ENCODE measurements at places on chromosomes 4 and X.

GRCh38 chr4:113815826-113816225 is 54.3 kb upstream of the CAMK2D start:
- DNase-seq, result no peak

- DNase-seq, result no peak
These were observed 51.2 kb downstream of the DRD5 start for GRCh38 chr4:9832640-9833039.

- DNase-seq, result no peak
These were observed 255 bp upstream of the CNOT6L start for GRCh38 chr4:77819404-77819842.

DNA sequence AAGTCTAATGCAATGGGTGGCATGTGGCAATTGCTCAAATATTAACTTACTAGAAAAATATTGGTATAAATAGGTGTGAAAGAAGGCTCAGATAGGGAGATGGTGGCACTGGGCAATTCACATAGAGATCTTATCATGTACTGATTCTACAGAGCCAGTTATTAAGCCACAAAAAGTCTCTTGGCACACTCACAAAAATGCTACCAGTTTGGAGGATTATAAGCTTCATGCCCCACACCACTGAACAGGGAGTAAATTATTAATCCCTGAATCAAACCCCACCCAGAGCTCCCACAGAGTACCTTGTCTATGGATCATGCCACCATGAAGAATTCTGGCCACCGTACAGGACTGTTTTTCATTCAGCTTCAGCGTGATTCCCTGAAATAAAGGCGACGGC is 13.8 kb downstream of the MPP1 start:
- no peak for DNase-seq
